ENCODE measurements at places on chromosomes 2 and 18. TPM values are rescaled to one million over a fixed set of nuclear protein-coding genes. Genes with fewer than 3 reads are reported as not detected.

The HOXD8 gene
- total RNA-seq: not detected

The MAL gene
- not detected for total RNA-seq

The G6PC2 gene
- total RNA-seq: not detected

The EN1 gene
- 1.4 TPM for total RNA-seq

The SPP2 gene
- not detected for total RNA-seq

The TMEM163 gene
- total RNA-seq: 41.3 TPM

The PLCL1 gene
- 26.5 TPM for total RNA-seq

The LOXHD1 gene
- 0.23 TPM for total RNA-seq

The GAD1 gene
- 163 TPM for total RNA-seq

The ICOS gene
- not detected for total RNA-seq

The ALK gene
- total RNA-seq: 21.0 TPM

The ALS2 gene
- total RNA-seq: 41.1 TPM

The RGPD3 gene
- 1.2 TPM for total RNA-seq

The ATP8B1 gene
- total RNA-seq: 3.0 TPM
